Right renal cortex interstitium (tissue), 3 donors: ENCODE measurements at places on chromosomes 5 and 9.

DNA sequence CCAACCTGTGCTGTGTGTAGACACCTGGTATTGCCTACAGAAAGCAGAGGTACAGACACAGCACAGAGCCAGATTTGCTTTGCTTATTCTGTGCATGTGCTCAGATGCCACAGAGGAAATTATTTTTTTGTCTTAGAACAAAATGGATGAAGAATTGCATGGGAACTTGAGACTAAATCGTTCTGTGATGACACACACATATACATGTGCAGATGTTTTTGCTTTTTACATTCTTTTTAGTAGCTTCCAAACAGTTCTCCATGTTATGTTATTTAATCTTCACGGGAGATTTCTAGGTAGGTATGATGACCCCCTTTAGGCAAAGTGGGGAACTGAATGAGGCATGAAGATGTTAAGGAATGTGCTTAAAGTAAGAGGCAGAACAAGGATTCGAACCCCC lies 221.5 kb upstream of the PANK3 start:
- no peak for DNase-seq

DNA sequence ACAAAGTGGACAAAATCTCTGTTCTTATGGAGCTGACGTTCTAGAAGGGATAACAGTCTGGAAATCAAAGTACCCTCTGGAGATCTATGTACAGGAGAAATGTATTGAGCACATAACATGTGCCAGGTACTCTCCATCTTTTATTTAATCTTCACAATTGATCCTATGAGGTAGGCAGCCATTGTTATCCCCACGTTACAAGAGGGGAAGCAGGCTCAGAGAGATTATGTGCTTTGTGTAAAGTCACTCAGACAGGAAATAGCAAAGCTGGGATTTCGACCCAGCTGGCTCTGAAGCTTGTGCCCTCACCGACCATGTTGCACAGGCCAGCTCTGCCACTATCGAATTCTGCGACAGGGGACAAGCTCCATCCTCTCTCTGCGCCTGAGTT lies 21.5 kb downstream of the PDGFRB start:
- no peak for DNase-seq

DNA sequence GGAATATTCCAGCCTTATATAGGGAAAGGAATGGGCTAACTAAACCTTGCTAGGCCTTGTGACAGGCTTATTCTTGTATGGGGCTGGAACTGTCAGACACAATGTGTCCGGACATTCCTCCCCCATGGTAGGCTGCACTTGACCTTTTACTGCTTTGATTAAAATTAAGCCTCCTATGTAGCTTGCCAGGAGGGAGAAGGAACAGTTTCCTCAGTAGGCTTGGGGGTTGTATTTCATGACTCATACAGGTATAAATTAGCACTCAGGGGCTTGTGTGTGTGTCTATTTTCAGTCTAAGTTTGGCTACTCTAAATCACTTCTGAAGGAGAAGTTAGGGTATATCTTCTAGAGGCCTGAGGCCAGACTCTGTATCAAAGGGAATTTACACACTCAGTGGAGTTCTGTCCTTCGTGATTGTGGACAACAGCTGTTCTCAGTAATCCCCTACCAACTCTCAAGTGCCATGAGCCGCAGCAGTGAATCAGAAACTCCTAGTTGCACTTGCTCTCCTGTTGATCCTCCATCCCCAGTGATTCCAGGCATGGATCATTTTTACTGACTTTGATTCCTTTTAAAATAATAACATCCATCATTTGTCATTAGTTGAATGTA lies 16.4 kb downstream of the ADAMTS16 start:
- DNase-seq: no peak

- DNase-seq: no peak
Observed at GRCh38 chr5:132828846-132829494, 1.5 kb downstream of the SHROOM1 start.

DNA sequence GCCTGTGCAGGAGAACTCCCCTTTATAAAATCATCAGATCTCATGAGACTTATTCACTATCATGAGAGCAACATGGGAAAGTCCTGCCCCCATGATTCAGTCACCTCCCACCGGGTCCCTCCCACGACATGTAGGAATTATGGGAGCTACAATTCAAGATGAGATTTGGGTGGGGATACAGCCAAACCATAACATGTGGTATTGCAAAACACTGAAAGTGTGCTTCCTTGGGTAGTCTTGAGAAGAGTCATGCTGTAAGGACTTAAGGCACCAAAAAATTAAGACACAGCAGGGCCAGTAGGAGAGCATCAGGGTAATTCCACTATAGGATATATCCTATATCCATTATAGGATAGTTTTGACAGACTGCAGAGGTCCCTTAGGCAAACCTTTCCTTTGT lies 29.4 kb upstream of the GDNF start:
- DNase-seq: no peak

GRCh38 chr5:103862398-103862797 lies 299.8 kb upstream of the NUDT12 start:
- no peak for DNase-seq

- DNase-seq: no peak
Observed at GRCh38 chr5:43608406-43608805, 5.4 kb downstream of the NNT start.

DNA sequence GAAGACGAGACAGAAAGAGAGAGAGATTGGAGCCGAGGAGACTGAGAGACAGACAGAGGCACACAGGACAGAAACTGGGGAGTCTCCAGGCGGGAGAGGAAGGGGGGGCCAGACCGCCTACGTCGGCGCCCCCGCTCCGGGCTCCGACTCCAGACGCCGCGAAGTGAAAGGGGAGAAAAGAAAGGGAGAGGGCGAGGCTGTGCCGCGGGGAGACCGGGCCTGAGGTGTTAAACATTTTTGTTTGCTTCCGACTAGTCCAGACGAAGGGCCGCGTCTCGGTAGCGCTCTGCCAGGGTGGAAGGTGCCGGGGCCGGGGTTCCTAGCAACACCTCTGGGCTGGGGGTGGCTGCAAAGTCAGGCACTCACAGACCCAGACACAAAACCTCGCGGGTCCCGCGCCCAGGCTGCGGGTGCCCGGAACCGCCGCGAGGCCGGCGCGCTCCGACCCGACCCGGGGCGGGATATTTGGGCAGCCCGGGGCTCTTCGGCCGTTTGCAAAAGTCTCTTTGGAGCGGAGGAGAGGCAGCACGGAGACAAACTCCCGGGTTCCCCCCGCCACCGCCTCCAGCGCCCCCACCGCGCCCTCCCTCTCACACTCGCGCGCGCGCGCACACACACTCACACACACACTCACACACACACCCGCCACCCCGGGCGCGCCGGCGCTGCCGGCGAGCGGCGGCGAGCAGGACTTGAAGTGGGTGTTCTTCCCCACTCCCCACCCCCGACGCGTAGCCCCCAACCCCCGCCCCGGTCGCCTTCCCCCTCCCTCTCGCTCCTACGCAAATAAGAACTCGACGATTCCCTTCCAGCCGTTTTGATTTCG lies 626 bp upstream of the FST start:
- DNase-seq: peak; percentile 54

DNA sequence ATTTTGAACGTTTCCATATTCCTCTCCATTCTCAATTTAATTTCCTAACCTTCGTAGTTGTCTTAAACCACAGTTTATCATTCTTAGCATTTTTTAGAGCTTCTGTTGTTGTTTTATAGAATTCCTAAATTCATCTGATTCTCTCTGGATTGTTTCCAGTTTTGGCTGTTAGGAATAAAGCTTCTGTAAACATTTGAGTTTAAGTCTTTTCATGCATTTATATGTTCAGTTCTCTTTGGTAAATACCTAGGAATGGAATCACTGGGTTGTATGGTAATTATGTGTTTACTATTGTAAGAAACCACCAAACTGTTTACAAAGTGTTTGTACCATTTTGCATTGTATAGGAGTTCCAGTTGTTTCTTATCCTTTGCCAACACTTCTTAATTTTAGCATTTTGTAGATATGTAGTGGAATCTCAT lies 29.7 kb downstream of the GPR21 start:
- no peak for DNase-seq

DNA sequence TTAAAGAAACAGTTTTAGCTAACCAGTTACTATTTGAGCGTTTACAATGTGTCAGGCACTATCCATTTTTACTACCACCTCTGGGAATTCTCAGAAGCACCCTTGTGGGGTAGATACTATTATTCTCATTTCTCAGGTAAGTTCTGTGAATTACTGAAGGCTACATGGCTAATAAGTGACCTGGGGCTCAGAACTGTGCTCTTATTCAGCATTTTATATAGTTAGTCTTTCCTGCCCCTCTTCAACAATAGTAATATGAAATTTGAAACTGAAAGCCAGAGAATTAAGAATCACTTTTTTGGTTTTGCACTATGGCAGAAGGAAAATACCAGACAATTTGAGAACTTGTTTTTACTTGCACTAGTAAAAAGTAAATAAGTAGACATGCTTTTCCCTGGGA lies 11.8 kb downstream of the ELL2 start:
- DNase-seq: no peak

- no peak for DNase-seq
Observed at GRCh38 chr9:138022121-138022741, 144.6 kb downstream of the CACNA1B start.

DNA sequence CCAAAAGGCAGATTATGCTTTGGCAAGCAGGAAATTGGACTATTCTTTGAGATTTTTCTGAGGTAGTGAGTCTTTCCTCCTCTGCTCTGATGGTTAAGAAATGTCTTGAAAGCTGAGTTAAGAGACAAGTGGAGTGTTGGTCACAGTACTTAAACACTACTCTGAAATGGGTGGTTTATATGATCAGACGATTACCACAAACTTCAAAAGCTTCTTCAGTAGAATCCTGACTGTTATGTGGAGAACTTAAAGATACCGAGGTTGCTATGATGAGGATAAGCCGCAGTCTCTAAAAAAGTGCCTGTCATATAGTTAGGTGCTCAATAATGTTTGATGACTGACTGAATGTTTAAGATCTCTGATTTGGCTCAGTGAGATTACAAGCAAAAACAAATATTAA lies 24.3 kb downstream of the GCNT4 start:
- DNase-seq: no peak

DNA sequence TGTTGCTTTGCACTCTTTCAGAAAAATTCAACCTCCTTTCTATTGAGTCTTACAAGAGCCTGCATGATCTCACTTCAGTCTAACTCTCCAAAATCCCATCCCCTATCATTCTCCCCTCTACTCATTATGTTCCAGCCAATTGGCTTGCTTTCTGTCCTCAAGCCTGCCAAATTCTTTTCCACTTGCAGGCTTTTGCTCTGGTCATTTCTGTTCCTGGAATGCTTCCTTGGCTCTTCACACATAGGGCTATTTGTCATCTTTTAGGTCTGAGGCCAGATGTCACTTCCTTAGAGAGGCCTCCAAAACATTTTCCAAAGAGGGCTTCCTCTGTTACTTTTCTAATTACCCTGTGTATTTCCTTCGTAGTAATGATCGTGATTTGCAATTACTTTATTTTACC lies 11.8 kb upstream of the CHD1 start:
- DNase-seq: peak; percentile 4

GRCh38 chr5:157518963-157519362 lies 56.6 kb downstream of the ADAM19 start:
- DNase-seq: no peak

DNA sequence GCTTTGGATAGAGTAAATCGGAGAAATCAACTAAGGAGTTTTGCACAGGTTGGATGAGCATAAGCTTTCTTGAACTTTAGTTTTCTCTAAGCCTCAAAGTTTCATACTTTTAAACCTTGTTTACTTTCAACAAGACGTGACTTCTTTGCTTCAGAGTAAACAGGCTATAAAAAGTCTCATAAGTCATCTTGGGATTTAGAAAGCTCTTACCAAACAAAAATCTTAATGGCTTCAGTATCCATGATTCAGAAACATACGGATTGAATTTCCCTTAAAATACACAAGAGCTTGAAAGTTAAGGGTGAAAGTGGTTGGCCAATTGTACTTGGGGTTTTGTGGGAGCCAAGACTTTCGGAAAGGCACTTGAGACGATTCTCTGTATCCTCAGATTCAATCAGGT lies 270.9 kb upstream of the ANKH start:
- no peak for DNase-seq

DNA sequence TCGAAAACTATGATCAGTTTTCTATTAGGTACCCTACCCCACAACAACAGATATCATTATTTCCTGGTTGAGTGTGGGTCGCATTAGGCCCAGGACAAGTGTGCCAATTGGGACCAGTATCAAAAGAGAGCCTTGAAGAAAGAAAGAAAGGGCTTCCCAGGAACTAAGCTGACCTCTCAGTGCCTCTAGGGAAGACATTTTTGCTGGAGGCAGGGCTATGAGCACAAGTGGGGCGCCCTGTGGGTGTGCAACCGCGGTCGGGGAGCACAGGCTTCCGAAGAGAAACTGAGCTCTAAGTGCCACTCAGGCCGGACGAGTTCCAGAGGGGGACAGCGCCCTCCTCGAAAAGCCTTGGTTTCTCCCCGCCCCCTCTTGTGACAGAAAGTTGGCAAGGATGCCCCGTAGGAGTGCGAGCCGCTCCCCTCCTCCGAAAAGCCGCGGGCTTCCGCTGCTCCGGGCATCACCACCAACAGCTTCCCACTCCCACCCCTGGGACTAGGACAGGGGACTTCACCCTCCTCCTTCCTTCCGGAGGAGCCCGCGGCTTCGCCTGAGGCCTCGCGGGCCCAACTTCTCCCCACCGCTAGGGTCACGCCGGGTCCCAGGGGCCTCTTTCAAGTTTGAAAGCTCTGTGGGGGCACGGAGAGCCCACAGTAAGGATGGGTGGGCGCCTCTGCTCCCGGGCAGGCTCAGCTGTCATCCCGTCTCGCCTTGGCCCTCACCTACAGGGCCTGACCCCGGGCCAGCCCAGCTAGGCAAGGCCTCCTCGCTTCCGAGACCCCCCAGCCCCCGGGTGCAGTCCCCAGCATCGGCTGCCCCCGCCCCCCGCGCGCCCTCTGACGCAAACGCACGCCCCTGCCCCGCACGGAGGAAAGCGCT lies 2.0 kb downstream of the NR2F1-AS1 start:
- no peak for DNase-seq

DNA sequence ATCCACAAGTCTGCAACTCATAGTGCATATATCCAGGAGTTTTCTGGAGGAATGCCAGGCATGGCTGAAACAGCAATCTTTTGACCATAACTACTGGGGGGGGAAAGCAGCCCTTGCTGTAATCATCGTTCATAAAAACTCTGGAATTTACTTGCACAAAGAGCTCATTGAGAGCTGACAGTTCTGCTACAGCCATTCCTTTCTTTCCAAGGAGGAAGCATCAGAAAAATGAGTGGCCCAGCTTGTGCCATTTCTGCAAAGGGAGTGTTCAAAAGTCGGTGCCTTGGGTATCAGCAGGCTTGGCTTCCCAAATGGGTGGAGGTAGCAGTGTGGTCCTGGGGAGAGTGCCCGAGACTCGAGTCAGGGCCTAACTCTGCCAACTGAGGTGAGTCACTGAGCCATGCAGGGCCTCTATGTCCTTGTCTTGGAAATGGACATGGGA lies 101.5 kb downstream of the GCNT1 start:
- no peak for DNase-seq

- DNase-seq: no peak
Observed at GRCh38 chr5:101915554-101915953, 380.5 kb downstream of the SLCO4C1 start.

DNA sequence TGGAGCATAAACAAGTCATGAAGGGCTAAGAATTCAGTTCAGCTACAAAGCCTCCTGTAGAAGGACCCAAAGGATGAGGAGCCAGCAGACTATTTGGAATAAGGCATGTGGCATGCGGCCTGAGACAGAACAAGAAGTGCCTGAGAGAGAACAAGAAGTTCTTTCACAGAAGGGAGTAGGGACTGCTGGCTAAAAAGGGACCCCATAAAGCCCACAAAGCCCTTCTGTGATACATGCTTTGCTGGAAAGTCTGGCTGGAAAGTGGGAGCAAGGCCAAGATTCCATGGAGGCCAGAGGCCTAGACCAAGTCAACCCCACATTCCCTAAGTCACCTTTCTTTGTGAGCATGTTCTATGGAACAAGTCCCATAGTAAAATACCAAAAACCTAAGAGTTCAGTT lies 35.9 kb upstream of the UBAP2 start:
- DNase-seq: no peak
